ENCODE measurements at places on chromosomes 3 and 15. TPM values are rescaled to one million over a fixed set of nuclear protein-coding genes. Genes with fewer than 3 reads are reported as not detected.

Gene CCR9
- not detected for polyA plus RNA-seq

Gene DPPA2
- polyA plus RNA-seq, result not detected

Gene RYR3
- 25.4 TPM for polyA plus RNA-seq

Gene CALML4
- 9.1 TPM for polyA plus RNA-seq

Gene HTR3E
- polyA plus RNA-seq, result not detected

GRCh38 chr3:184603151-184604030 is 41.8 kb downstream of the EPHB3 start:
- no peak for DNase-seq

GRCh38 chr15:70762469-70763119 is 764 bp downstream of the UACA start:
- no peak for DNase-seq

DNA sequence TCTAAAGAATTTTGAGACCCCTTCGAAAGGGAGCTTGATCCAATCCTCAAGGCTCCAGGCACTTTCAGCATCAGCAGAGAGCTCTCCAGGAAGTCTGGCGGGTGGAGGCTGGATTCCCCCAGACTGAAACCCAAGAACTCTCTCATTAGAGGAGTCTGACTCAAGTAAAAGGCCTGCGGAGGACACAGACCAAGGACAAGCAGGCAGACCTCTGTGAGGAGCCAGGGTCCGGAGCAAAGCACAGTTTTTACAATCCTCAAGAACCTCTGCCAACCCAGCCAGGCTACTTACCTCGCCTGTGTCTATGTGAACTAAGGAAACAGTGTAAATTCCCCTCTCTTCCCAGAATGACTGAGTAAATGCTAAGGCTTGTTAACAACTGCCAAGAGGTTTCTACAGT is 86.2 kb downstream of the FBN1 start:
- DNase-seq, result peak; percentile 74

DNA sequence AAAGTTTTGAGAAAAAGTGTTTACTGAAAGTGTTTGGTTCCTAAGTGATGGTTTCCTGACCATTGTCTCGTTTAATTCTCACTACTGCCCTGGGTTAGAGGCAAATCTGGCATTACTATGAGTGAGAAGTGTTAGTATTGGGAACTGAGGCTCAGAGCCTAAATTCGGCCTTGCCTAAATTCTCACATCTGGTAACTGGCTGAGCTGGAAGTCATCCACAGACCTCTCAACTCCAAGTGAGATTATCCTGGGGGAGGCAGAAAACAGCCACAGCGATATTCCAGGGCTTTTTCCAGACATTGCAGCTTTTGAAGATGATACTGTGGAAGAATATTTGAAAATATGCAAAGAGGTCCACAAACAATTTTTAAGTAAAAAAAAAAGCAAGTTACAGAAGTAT is 85.1 kb upstream of the TRA2B start:
- DNase-seq, result no peak

DNA sequence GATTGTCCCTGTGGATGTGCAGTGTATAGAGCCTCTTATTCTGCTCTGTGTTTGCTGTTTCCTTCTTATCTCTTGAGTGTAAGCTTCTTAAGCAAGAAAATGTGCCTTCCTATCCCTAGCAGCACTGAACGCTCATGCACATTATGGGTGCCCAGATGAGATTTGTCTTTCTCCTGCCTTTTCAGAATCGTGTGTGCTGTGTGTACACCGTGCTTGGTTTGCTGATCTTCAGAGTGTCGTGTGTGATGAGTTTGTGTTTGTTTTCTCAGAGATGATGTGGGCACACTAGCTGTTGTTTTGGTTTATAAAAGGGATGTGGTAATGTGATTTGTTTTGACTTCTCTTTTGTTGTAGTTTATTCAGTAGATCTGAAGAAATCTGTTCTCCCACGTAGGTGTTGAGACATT is 19.7 kb downstream of the GPR171 start:
- no peak for DNase-seq

DNA sequence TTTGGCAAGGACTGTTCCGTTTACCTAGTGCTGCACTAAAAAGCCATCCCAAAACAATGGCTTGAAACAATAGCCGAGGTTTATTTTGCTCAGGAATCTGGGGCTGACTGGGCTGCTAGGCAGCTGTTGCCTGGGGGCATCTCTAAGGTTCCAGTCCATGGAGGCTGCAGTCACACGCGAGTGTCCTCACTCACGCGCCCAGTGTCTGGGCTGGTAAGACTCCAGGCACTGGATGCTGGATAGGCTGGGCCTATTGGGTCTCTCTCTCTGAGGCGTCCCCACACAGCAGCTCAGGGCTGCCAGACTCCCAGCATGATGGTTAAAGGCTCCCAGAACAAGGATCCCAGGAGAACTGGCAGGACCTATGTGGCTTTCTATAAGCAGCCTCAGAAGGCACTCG is 34.2 kb downstream of the ALS2CL start:
- DNase-seq, result no peak

DNA sequence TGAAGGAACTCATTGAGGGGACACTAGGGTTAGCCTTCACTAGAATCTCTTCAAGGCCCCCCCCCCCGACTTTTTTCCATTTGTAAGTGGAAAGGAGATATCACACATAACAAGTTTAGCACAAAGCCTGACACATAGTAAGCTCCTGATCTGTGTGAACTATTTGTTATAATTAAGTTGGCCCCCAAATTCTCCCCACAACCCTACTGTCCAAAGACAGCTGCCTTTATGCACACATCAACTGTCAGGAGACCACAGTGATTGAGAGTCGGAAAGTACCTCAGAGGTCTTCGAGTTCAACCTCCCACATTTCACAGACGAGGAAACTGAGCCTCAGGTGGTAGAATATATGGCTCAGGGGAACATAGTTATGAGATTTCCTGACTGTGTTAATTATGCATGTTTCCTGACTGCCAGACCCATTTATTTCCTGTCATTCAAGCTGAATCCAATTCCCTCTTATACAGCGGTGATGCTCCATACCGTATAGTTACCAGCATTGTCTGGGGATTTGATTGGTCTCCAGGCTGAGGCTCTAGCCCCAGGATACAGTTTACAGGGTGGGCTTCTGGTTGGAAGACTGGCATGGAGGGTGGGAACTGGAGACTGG is 227.4 kb upstream of the CMC1 start:
- DNase-seq, result no peak

GRCh38 chr15:60004846-60005351 is 788 bp downstream of the FOXB1 start:
- no peak for DNase-seq

GRCh38 chr3:157390713-157391515 is 45.7 kb upstream of the PTX3 start:
- no peak for DNase-seq

GRCh38 chr15:92120094-92120795 is 266.7 kb downstream of the SLCO3A1 start:
- no peak for DNase-seq

- DNase-seq, result no peak
Measured at GRCh38 chr15:100944244-100944895, 25.2 kb downstream of the LRRK1 start.

DNA sequence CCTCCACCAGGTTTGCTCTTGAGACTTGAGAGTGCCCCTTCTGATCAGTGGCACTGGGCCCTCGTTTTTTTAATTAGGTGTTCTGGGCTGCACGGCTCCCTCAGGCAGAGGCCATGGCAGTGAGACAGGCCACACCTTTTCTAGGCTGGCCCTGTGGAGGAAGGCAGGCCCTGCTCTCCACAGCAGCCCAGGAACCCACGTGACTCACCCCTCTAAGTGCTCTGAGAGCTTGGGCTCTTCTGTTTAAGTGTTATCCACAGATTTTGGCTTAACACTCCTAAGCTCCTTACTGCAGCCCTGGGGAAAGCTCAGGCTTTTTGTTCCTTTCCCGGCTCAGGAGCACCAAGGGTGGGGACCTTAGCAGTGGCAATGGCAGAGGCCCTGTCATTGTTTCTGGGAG is 463.2 kb upstream of the GBE1 start:
- DNase-seq, result no peak

All from muscle of arm (tissue), 14 donors.